ENCODE measurements at places on chromosomes 3 and 15.
A peak's percentile ranks its signal among the peaks of the same experiment; 100 is the strongest.

DNA sequence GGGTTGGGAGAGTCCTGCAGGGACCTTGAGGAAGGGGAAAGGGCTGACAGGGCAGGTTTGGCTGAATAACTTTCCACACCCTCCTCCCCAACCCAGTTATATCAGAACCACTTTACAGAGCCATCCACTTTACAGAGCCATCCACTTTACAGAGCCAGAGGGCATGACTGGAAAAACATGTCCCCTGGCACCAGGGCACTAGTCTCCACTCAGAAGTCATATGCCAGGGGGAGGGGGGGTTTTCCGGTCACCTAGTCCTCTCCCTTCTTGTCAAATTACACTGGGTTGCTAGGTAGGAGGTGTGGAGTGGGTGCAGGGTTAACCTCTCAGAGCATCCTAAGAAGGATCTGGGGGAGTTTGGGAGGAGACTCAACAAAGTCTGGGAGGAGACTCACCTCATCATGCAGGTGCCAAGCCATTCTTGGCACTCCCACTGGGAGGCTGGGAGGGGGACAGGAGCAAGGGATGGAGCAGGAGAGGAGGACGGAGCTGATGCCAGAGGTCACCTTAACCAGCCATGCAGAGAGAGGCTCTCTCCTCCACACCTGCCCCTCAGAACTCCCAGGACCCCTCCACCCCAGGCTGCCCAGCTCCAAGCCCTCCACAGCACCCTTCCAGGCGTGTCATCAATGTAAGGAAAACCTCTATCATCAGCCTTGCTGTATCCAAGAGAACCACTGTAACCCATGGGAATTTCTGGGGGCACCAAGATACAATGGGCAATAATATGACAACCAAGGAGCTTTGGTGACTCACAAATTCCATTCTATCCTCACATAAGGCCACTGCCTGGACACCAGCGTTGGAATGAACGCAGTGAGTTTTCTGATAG, 1.7 kb downstream of the LRRC2 start:
- DNase-seq: no peak

DNA sequence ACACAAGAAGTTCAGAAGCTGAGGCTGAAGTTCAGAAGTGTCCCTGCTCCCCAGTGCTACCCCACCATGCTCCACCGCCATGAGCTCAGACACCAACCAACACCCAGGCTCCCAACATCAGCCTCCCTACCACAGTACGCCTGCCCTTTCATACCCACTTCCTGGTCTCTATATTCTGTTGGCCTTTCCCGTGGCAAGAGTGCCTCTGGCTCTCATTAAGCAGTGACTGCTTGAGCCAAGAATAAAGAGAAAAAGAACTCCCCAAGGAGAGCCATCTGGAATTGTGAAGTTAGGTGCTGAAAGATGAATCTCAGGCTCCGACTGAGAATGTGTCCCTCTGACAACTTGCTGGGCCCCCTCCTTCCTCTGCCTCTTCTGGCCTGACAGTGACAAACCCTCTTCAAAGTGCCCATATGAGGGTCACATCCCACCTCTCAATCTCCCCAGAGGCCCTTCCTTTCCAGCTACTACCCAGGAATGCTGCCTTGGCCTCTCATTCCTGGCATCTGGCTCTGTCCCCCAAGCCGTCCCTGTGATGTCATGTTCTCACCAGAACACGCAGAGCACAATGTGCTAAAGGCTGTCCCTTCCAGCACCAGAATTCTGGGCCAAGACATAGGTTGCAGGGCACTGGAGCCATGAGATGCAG, 306.8 kb downstream of the NTRK3 start:
- no peak for DNase-seq

- peak; percentile 24 for DNase-seq
Observed at GRCh38 chr3:143209715-143210059, 90.1 kb downstream of the CHST2 start.

- DNase-seq: no peak
Observed at GRCh38 chr3:123148772-123149171, 53.0 kb upstream of the SEC22A start.

DNA sequence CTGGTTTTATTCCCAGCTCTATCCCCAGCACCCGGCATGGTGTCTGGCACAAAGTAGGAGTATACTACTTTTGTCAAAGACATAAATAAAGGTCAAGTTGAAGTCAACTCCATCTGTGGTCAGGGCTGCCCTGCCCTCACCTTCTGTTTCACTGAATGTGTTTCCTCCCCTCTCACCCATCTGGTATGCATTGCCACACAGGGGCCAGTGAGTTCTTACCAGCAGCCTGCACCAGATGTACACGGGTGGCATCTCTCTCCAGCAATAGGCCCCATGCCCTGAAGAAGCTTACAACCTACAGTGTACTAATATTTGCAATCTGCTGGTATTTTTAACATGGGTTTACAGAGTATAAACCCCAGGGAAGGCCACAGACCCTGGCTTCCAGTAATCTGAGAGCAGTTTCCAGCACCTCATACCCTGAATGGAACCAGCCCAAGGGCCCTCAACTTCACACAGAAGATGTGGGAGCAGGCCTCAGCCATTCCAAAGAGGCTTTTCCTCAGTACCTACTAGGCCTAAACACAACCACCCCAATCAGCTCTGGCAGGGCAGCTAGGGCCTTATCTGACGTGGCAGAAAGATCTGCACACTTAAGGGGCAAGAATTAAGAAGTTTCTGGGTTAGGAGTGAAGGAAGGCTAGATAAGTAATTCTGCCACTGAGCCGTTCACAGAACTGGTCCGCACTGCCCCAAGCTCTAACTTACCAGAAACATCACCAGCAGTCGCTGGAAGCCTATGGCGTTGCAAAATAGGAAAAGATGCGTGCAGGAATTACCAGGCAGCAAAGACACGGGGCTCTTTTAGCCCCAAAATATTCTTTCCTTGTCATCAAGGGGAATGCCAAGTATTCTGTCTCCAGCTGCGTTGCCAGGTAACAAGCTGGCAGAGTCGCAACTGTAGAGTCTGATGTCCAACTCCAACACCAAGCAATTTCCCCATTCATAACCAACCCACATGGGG, 2.1 kb downstream of the IDH2 start:
- DNase-seq: no peak

GRCh38 chr15:39205506-39206371, 375.1 kb upstream of the THBS1 start:
- no peak for DNase-seq

DNA sequence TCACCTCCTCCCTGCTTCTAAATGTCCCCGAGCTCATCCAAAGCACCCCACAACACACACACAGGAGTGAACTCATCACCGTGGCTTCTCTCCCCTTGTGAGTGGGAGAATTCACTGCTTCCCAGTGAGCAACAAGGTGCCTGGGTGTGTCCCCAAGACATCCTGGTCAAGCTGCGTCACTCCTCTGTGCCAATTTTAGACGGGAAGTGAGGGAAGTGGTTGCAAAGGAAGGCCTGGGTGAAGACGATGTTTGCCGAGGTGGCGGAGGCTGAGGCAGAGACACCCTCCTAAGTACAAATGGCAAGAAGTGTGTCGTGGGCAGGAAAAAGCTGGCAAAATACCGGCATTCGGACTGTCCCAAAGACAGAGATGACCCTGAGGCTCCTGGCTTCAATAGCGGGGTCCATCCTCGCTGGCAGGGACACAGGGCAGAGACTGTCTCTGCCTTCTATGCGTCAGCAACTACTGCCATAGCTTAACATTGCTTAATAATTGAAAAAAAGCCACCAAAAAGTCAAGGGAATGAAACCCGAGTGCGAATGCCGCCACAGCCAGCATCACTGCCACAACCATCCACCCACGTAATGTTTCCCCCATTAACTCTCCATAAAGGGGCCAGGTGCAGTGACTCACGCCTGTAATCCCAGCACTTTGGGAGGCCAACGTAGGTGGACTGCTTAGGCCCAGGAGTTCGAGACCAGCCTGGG, 72.8 kb downstream of the VGLL4 start:
- no peak for DNase-seq

DNA sequence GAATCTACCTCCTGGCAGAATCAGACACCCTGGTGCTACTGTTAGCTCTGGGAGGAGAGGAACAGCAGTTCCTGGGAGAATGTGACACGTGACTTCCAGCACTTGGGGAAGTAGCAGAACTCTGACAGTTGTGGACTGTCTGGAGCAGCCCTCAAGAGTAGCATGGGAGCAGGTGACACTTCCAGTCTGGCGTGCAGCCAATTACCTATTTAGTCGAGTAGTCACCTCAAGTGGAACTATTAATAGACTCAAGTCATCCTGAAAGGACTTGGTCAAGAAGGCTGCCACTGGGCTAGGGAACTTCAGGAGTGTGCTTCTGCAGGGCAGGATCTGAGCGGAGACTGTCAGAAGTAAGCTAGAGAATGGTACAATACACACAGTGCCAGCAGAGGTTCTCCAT, 62.3 kb downstream of the MTHFS start:
- DNase-seq: no peak

GRCh38 chr3:100261485-100261903, 702 bp downstream of the TBC1D23 start:
- DNase-seq: no peak

DNA sequence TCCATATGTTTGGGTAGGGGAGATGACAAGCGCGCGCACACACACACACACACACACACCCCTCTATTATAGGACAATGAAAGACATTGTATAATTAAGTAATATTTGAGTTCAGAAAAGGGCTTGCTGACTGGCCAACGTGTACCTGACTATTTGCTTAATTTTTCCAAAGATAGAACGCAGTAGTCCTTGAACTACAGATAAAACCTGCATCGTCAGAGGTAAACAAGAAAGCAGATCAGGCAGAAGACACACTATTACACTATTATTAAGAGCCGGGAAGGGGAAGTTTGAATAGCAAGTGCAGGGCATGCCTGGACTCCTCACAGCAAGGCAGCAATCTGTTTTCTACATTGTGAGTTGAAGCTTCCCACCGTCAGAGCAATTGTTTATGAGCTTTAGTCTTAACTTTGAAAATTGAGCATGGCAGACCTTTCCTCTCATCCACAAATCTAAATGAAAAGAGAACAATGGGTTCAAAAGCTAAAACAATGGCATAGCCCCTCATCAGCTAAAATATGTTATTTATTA, 427.7 kb downstream of the GABRG3 start:
- DNase-seq: no peak

DNA sequence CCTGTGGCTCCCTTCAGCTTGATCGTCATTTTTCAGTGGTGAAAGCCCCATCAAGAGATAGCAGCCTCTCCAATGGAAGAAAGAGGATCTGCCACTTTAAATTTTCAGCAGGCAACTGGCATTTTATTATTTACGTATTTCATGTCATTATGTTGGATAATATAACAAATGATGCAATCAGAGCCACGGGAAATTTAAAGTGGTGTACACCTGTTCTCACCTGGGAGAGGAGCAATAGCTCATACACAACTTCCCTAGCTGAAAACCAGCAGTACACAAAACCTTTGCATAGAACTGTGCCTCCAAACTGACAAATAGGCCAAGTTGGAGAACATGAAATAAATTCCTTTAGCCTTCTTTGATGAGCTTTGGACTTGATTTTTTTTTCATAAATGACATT, 136.9 kb downstream of the SATB1 start:
- DNase-seq: no peak

GRCh38 chr15:71444866-71445590, 329.8 kb downstream of the THSD4 start:
- no peak for DNase-seq

- no peak for DNase-seq
Observed at GRCh38 chr15:100767001-100767825, 112.4 kb upstream of the ALDH1A3 start.

- DNase-seq: peak; percentile 57
Observed at GRCh38 chr3:55819005-55819404, 331.9 kb upstream of the WNT5A start.

- DNase-seq: no peak
Observed at GRCh38 chr3:15456321-15456720, 28.9 kb downstream of the EAF1 start.

DNA sequence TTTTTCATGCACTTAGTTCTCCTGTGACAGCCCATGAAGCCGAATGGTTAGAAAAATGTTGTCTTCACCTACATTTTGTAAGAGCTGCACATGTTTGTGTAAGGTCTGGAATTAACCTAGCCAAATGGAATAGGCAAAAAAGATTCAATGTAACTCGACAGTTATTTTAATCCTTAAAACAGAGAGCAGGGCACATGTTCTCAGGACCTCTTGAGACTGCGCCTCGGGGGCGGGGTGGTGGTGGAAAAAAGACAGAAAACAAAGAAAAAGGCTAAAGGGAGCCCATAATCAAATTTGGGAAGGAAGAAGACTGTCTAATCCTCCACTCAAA, 702 bp upstream of the CSNK1G1 start:
- no peak for DNase-seq

- no peak for DNase-seq
Observed at GRCh38 chr3:50605901-50606326, 5.7 kb downstream of the CISH start.

DNA sequence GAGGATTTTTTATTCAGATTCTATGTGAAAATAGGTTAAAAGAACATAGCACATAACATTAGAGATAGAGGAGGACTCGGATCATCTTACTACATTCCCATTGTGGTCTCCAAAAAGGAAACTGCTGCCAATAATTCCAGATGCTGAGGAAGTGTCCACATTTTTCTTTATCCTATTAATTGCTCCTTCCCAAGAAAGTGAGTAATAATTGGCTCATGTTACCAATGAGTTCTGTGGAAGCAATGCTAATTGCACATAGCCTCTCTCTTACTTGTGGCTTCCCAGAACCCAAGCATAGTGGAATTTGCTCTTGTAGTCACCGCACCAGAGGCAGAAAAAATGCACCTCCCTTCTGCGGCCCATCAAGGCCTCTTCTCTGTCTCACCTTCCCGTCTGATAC, 208.4 kb downstream of the PLOD2 start:
- DNase-seq: no peak

- no peak for DNase-seq
Observed at GRCh38 chr15:59501597-59501996, 63.6 kb downstream of the FAM81A start.

- no peak for DNase-seq
Observed at GRCh38 chr3:197878427-197878826, 71.6 kb upstream of the RPL35A start.

All from esophagus muscularis mucosa (tissue), 4 donors.